ENCODE measurements at places on chromosomes 13 and 19.

DNA sequence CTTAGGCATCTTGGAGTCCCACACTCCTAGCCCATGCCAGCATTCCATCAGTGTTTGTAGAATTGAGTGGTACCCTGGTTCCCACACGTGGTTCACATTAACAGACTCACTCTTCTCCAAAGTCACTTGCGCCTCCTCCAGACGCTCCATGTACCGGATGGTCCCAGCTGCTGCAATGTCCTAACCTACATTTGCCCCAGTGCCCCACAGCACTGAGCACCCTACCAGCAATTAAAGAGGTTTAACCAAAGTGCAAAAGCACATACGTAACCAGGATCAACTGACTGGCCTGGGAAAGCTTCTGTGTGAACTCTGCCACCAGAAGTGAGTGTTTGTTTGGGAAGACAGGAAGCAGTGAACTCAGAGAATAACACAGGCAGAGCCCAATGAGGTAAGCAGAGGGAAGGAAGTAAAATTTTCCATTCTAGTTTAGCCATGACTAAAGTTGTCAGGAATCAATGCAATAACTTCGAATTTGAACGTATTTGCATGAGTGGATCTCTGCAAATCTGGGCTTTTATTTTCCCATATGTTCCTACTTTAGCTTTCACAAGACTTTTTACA lies 7.3 kb upstream of the MEDAG start:
- peak; percentile 53 for DNase-seq

- DNase-seq, result no peak
Observed at GRCh38 chr13:78802912-78803311, 144.0 kb upstream of the OBI1 start.

DNA sequence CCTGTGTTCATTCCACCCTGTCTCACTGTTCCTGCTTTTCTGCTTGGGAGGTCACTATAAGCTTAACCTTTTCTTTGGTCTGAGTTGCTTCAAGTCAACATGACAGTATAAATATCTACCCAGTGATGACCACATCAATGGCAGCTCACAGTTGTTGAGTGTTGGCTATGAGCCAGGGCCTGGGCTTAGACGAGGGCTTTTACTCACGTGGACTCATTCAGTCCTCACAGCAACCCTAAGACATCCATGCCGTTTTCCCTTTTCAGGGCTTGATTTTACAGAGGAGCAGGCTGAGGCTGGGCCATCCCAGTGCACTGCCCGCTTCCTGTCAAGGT lies 10.2 kb upstream of the CCDC97 start:
- peak; percentile 77 for DNase-seq

GRCh38 chr13:40910324-40911050 lies 108.6 kb downstream of the ELF1 start:
- DNase-seq, result no peak

GRCh38 chr13:25143706-25144105 lies 28.4 kb downstream of the AMER2 start:
- DNase-seq, result no peak

DNA sequence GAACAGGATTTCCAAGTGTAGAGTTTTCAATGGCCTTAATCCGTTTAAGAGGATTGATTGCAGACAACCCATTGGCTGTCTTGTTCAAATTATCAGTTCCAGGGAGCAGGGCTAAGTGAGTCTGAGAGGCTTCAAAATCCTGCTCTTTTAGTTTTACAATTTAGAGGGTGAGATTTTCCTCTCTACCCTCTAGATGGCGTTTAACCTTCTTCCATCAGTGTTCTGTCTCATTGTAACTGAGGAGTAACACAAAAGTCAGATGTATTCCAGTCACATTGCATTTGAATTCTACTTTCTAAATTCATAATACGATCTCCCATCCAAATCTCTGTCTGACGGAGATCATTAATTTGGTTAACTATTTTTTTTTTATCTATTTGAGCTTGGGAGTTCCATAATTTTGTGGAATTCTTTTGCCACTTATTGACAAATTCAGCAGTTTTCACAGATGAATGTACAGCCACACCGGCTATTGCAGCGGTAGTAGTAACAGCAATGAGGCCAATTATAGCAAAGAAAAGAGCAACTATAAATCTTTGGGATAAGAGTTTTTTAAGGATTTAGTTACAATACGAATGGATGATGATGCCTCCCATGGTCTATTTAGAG lies 7.8 kb upstream of the C19orf84 start:
- DNase-seq, result no peak

- DNase-seq, result no peak
Observed at GRCh38 chr19:46082728-46083050, 41.8 kb downstream of the IGFL3 start.

DNA sequence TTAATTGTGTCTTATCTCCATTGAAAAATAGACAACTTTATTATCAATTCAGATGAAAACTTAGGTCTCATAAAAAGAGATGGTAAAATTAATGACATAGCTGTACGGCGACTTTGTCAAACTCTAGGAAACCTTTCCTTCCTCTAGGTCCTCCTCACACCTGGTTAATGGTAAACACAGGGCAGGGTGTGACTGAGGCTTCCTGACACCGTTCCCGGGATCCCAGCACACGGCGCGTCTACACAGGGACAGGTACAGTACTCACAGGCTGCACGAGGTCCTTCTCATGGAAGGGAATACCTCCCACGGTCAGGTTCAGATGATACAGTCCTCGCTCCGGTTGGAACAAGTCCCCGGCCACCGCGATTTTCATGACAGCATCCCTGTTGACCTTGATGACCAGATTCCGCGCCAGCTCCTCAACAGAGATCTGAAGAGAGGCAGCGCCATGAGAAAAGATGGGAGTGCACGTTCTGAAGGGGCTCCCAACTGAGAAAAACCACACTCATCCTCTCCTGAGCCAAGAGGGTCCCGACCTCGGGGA lies 35.5 kb downstream of the GAS6 start:
- DNase-seq, result no peak

DNA sequence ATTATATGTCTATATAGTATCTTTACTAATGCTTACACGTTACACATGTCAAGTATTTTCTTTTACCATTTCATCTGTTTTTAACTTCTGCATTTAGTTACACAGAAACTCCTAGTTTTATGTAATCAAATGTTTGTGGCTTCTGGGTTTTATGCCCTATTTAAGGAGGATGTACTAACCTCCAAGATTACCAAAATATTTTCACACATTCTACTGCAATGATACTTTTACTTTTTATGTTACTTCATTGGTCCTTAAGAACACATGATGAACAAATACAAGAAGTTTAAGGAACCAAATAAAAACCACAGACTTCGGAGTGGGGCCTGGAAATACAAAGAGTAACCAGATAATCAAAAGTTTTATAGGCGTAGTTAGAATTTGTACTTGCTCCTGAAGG lies 37.2 kb downstream of the ZC3H13 start:
- no peak for DNase-seq

DNA sequence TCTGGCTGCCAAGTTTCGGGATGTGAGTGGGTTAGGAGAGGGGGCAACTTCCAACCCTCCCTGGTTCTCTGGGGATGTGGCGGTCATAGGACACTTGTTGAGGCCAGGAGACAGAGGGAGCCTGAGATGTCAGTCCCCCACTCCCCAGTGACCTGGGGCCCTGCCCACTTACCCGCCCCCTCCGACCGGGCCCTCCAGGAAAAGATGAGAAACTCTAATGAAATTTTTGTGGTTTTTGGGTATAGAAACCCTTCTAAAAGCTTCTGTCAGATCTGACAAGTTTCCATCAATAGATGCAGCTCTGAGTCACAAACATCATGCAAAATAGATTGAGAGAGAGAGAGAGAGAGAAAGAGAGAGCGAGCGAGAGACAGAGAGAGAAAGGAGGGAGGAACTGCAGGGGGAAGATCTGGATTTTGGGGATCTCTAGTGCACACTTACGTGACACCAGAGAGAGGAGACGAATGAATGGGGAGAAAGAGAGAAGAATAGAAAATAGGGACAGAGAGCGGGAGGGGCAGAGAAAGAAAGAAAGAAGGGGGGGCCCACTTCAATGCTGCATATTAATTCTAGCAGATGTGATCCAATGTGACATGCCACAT lies 94.0 kb downstream of the PTPRS start:
- no peak for DNase-seq
